ENCODE measurements at places on chromosomes 5 and 9.

- DNase-seq: peak; percentile 41
Measured at GRCh38 chr5:135462304-135462703, 10.2 kb upstream of the TIFAB start.

- no peak for DNase-seq
Measured at GRCh38 chr5:84383296-84383815, 1.3 kb downstream of the EDIL3 start.

DNA sequence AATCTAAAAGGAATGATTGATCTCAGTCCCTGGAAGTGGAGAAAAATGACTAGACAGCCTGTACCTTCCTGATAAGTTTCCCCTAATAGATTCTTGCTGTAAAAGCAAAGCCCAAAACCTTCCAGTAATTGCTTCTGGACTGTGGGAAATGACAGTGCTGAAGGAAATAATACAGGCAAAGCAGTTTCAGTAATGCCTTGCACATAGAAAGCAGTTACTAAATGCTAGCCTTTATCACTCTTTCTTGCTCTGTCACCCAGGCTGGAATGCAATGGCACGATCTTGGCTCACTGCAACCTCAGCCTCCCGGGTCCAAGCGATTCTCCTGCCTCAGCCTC, 50.3 kb downstream of the MAP1B start:
- DNase-seq: no peak

DNA sequence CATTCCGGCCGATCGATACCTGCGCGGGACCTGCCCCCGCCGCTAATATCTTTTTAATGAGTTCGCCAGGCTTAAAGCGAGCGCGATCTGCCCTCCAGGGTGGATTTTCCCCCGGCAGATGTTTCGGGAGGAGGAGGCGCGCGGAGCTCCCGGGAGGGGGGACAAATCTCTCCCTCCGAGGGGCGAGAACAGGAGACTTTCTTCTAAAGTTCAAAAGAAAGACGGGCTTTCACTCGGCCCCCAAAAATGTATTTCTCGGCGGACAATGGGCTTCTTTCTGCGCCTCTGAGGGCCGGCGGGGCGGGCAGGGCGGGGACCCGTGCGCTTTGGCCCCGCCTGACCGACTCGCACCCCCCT, 4.1 kb upstream of the PRDM12 start:
- no peak for DNase-seq

DNA sequence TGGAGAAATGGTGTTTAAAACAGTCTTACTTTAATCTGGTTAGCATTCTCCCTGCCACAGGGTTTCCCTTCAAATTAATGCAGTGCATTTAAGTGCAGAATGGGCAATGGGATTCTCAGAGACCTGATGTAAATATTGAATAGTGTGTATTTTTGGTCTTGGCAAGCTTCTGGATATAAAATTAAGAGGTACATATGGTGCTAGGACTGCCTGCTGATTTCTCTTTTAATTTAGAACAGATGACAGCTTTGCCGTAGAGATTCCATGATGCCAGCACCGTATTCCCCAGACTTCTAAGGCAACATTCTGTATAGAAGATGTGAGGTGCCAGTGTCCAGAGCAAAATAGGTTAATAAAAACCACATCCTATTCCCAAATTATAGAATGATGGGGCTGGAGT, 1.9 kb downstream of the MTAP start:
- no peak for DNase-seq

DNA sequence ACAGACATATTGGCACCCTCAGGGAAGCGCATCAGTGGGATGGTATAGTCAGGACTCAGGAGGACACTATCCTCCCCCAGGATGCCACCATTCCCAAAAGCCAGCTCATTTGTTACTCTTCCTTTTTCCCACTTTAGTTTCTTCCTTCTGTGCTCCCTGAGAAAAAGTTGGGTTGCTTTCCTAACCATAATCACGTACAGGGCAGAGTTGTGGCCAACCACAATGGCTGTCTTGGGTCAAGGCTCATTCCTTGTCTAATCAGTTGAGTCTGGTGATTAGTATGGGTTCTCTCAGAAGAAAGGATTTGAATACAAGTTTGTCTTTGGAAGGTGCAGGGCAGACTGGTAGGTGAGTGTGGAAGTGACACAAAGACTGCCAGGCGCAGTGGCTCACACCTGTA, 26.6 kb upstream of the ATP6V1G1 start:
- no peak for DNase-seq

DNA sequence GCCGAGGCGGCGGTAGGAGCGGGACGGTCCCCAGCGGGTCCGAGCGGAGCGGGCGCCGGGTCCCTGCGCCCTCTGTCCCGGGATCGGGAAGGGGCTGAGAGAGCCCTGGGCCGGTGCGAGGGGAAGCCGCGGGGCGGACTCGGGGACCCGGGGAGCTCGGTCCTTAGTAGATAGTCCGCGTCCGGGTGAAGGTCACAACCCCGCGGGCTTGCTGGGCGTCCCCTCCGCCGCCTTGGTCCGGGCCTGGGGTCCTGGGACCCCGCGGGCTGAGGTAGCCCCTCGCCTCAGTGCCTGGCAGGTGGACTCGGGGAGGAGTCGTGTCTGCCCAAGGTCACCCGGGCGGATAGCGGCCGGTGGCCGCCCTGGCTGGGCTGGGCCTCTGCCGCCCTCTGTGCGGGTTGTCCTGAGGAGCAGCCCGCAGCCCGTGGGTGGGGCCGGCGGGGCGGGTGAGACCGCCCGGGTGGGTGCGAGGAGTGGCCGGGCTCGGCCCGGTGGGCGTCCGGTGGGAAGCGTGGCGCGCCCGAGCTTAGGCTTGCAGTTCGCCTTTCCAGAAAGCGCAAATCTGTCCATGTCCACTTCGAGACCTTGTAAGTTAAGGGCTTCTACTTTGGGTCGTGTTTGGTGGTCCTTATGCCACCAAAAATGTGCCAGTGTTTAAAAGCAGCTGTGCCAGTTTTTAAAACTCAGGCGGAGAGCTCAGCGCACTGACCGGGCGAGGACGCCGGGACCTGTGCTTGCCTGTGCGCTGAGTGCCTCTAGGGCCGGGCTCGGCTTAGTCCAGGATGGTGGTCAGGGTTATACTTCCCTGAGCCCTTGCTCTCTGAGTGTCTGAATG, 554 bp downstream of the SDHA start:
- no peak for DNase-seq

- DNase-seq: no peak
Measured at GRCh38 chr5:160293901-160294561, 18.3 kb downstream of the CCNJL start.

DNA sequence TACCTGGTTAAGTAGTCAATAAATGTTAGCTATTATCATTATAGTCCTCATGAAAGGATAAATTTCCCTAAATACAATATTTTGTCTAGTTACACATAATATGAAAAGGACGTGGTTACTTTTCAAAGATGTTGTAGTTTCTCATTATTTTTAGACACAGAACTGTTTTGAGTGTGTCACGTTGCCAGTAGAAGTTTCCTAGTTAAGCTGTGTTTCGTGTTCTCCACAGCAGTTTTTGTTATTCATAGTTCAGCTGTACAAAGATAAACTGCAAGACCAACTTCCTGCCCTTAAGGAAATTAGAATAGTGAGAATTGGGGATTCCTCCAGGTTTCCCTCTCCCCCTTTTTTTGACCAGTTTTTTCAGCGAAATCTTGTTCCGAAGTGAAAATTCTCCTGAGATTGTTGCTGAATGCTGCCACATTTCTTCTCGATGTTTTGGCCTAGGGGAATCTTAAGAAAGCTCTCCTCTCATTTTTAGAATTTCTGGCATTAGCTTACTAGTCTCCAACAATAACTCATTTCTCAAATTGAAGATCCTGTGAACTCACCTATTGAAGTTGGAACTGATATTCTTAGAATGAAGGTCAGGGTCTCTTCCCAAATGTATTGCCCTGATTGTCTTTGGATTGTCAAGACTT, 176.1 kb downstream of the PAM start:
- no peak for DNase-seq

DNA sequence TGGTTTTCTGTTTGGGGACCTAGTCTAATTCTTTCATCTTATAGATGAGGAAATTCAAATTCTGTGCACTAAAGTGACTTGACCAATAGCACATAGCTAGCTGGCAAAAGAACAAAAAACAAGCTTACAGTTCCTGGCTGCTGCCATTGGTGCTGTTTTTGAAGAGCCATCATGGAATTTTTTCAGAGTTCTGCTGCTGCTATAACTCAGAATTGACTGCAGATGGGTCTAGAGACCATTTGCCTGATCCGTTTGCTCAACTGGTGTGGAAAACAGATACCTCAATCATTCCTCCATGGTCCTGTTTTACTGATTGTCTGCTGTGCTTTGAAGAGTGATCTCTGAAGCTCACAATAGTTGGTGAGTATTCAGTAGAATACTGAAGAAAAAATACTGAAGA, 15.2 kb downstream of the FBXL7 start:
- DNase-seq: no peak

- DNase-seq: no peak
Measured at GRCh38 chr9:13941714-13942113, 372.2 kb downstream of the NFIB start.

- DNase-seq: peak; percentile 85
Measured at GRCh38 chr9:136011703-136012496, 50.7 kb upstream of the UBAC1 start.

DNA sequence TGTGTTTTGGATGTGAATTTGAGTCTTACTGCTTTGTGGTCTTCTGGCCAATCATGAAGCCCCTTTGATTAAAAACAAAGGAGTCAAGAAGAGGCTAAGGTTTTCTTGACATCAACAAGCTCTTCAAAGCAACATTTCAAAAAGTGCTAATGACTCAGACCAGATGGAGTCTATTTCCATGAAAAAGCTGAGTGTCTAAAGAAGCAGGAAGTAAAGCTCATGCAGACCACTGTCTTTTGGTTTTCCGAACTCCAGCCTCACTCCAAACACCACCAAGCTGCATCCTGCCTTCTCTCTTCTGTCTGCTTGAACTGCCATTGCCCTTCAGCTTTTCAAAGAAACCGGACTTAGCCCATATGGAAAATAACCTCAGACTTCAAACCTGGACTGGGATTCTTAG, 115.2 kb downstream of the PRDM6 start:
- DNase-seq: no peak

DNA sequence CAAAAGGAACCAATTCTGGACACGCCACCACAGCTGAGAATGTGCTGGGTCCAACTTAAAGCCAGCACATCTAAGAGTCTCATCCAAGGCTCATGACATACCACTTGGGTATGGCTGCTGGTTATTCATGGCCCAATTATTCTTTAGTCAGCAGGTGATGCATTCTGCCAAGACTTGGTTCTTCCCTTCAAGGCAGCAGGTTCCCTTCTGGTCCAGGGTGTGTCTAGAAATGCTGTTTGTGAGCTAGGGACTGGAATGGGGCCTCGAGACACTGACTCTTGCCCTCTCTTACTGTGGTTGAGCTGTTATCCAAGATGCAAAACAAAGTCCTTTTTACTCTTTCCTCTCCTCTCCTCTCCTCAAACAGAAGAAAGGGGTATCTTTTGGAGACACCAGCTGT, 522.6 kb downstream of the HINT1 start:
- no peak for DNase-seq

GRCh38 chr9:1939926-1940368, 75.2 kb upstream of the SMARCA2 start:
- no peak for DNase-seq

GRCh38 chr5:156181656-156182055, 145.3 kb upstream of the SGCD start:
- DNase-seq: no peak

- DNase-seq: peak; percentile 83
Measured at GRCh38 chr5:172454358-172455086, at the start of gene SH3PXD2B. TSS of gene SH3PXD2B (minus strand) at chr5:172454525. CDS start at chr5:172454352, 173 bp downstream.

DNA sequence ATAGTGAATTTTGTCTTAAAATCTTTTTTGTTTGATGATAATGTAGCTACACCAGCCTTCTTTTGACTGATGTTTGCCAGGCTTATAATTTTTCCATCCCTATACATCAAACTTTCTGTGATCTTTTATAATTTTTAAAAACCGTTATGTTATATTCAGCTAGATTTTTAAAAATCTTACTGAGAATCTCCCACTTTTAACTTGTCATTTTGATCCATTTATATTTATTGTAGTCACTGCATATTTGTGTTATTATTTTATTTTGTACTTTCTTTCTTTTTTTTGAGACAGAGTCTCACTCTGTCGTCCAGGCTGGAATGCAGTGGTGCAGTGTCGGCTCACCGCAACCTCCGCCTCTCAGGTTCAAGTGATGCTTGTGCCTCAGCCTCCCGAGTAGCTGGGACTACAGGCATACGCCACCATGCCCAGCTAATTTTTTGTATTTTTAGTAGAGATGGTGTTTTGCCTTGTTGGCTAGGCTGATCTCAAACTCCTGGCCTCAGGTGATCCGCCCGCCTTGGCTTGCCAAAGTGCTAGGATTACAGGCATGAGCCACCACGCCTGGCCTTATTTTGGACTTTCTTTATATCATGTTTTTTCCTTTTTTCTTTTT, 12.7 kb downstream of the MRRF start:
- no peak for DNase-seq

- DNase-seq: no peak
Measured at GRCh38 chr5:2007878-2008501, 125.3 kb upstream of the IRX4 start.

DNA sequence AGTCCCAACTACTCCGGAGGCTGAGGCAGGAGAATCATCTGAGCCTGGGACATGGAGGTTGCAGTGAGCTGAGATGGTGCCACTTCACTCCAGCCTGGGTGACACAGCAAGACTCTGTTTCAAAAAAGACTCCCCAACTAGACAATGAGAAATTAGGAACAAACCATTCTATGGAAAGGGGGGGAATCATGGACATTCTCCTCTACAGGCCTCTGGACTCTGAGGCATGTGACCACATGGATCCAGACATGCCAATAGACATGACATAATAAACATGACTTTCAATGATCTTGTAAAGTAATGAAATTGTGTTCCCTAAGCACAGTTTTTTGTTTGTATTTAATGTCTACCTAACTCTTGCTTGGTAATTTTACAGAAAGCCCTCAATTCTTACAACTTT, 8.8 kb downstream of the HOMER1 start:
- no peak for DNase-seq

GRCh38 chr5:157323107-157323706, 57.3 kb downstream of the CYFIP2 start:
- no peak for DNase-seq

GRCh38 chr5:112795944-112796678, 58.4 kb downstream of the APC start:
- DNase-seq: no peak

DNA sequence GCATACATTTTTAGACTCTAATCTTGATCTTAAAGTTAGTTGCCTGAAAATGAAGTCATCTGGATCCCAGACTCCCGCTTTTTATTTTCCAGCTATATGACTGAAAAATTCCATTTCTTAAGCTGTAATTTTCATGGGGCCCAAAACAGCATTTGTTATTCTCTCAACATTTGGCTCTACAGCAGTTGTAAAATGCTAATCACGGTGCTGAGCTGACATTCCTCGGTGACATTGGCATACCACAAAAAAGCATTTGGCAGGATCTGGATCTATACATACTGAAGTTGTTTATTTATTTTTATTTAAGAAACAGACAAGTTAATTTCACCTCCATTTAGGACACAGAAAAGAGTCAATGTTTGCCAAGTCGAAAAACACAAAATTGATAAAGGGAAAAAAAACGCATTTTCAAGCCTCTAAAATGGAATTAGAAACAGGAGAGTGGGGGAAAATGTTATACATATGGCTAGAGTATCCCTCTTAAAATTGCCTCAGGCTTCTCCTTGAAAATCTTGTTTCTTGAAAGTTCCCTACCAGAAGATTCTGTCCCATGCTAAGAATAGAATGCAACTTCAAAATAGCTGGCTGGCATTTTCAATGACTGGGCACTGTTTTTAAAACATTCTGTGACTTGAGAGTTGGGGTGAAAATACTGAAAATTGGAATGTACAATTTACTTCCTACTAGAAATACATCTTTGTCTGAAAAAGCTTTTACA, 207.5 kb upstream of the TBCA start:
- DNase-seq: no peak

Data from tibial artery (tissue), 4 donors.